ENCODE measurements at places on chromosomes 6 and 20.

GRCh38 chr6:13653296-13653695 is 38.2 kb downstream of the NOL7 start:
- no peak for DNase-seq

DNA sequence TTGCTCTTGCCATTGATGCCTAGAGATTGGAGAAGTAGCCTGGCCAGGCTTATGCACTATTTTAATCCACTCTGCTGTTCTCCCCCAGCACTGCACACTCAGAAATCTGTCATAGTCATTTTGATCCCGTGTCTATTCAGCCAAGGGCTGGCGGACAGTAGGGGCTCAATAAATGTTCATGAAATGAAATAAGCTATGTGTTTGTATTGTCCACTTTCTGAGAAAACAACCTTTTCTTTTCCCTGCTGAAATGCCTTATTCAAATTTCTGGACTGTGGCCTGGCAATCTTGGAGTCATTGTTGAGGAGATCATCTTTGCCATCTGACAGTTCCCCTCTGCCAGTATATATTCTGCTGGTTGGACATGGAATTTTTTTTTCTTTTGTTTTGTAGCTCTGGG is 550.4 kb upstream of the MAP3K7 start:
- DNase-seq, result no peak

DNA sequence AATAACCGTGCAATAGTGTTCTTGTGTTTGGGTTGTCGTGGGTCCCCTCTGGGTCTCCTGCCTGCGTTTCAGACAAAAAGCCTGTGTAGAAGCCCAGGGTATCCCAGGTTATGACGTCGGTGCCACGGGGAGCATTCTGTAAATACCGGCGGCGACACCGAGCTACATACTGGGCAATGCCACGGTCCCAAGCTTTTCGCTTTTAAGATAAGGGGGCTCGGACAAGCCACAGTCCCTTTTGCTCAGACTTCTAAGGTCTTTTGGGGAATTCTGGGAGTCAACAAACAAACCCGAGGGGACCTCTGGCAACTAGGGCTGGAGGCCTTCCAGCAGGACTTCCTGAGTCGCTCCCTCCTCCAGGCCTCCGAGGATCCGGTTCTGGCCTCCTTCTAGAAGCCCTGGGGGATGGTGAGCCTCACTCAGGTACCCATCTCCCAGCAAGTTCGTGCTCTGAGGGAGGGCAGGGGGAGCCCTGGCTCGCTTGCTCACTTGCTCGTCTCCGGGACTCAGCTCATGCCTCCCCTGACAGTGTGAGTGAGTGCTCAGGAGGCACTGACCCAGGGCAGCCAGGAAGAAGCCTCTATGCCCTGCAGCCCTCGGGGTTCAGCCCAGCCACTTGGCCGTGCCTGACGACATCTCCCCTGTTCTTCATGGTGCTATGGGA is 62.4 kb upstream of the MRPS10 start:
- DNase-seq, result no peak

DNA sequence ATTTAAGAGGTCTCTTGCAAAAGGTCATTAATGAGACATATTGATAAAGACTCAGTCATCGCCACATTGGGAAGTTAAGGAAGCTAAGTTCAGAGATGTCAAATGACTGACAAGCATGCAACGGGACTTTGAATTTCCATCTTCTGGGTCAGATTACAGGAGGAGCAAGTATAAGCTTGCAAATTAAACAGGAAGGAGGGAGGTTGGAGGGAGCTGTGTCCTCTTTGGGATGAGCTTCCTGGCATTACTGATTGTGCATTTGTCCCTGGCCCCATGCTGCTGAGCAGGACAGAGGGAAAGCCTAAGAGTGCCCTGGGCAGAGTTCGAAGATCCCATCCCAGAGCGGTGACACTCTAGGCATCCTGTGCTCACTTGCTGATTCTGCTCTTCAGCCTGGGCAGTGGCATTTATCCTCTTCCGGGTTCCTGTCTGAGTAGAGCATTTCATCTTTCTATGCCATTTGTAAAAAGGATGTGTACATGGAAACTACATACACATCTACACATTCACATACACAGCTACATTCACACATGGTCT is 40.5 kb downstream of the SLC22A1 start:
- no peak for DNase-seq

GRCh38 chr20:46060301-46060881 is 29.4 kb downstream of the NCOA5 start:
- no peak for DNase-seq

DNA sequence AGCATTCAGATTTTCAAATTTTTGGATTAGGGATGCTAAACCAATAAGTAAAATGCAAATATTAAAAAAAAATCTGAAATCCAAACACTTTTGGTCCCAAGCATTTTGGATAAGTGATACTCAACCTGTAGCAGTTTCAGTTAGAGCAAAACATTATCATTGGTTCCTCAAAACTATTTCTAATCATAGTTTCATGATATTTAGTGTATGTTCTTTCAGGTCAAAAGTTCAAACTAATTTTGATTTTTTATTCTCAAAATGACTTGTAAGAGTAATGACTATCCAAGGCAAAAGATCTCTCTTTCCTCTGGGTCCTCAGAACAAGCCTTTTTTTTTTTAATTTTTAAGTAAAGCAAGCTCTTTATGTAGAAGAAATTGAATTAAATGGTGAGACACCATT is 64.0 kb upstream of the TFB1M start:
- DNase-seq, result no peak

DNA sequence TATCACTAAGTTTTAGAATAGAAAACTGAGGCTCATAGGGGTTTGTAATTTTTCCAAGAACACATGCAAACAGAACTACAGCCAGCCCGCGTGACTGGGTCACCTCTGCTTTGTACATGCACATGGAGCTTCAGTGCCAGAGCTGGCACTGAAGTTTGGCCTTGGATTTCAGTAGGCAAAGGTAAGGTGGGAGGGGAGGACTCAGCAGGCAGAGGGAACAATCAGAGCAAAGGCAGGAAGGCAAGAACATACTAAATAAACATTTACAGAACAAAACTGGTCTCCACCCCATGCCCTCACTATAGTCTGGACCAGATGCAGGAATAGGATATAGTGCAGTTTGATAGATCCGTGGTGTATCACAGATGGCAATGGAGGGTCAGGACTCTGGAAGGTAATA is 13.6 kb upstream of the ABRACL start:
- DNase-seq, result no peak

GRCh38 chr20:20530428-20531151 is 162.7 kb downstream of the INSM1 start:
- no peak for DNase-seq

GRCh38 chr20:2748551-2749342 is 51.7 kb downstream of the CPXM1 start:
- DNase-seq, result no peak

DNA sequence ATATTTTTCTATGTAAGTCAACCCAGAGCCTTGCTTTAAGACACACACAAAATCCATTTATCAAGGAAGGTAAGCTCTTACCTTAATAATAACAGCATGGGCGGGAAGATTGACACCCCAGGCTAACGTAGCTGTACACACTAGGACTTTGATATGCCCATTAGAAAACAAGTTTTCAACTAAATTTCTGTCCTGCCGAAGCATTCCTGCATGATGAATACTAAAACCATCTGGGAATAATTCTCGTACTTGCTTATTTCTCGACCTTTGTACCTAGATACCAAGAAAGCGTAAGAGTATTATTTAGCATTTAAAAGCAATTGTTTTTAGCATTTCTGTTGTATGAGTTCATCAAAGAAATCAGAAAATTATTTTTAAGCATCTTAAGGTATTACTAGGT is 197.5 kb upstream of the SIM1 start:
- no peak for DNase-seq

- DNase-seq, result no peak
Measured at GRCh38 chr20:50580016-50580747, 70.0 kb downstream of the PTPN1 start.

GRCh38 chr6:10425975-10426780 is 11.3 kb upstream of the TFAP2A start:
- DNase-seq, result no peak

DNA sequence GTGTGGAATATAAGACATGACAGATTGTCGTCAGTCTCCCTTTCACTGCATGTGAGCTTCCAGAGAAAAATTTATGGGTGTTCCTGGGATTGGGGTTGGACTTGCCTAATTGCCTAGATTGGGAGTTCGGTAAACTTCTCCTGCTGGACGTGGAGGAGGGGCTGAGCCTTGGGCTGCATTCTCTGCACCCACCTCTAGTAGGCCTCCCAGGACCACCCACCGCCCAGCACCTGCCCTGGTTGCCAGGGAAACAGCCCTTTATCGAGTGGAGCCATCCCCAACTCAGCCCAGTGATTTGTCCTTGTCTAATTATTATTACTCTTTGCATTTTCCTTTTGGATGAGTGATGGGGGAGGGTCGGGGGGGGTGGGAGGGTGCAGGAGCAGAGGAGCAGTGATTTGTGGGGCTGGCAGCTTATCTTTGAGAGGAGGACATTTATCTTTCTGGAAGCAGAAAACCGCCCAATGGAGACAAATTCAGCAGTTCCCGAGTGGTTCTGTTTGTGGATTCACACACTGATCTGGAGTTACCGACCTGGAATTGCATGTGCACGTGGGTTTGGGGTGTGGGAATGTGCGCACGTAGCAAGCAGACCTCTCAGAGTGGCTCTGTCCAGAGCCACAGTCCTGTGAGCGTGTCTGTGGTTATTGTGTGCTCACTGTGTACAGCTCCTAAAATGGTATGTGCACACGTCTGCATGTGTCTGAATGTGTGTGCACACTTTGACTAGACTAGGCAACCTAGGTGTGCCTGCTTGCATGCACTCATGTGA is 104.5 kb downstream of the DHX35 start:
- DNase-seq, result no peak

DNA sequence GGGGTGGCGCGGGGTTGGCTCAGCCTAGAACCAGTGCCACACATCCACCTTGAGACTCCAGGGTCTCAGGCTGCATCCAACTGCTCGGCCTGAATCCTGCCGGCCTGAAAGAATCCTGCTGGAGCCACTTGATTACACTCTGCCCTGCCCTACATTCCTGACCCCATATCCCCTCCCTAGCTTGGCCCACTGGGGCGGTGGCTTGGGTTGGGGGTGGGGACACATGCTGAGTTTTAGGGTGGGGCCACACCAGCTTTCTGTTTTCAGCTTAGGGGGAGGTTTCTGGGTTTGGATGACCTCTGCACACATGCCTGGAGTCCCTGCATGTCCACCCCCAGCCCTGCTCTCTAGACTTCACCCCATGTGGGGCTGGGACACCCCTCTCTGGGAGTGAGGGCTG is 6.8 kb downstream of the ITPR3 start:
- DNase-seq, result no peak

- no peak for DNase-seq
Measured at GRCh38 chr6:49453221-49453620, 9.8 kb downstream of the MMUT start.

- DNase-seq, result no peak
Measured at GRCh38 chr6:167506443-167507301, 181.8 kb downstream of the TTLL2 start.

- no peak for DNase-seq
Measured at GRCh38 chr6:30741063-30741779, 1.3 kb downstream of the FLOT1 start.

- DNase-seq, result no peak
Measured at GRCh38 chr20:16158090-16158975, 414.9 kb downstream of the KIF16B start.

GRCh38 chr6:36034441-36034840 is 6.8 kb downstream of the MAPK14 start:
- DNase-seq, result no peak

- no peak for DNase-seq
Measured at GRCh38 chr6:78999737-79000136, 78.3 kb downstream of the PHIP start.

GRCh38 chr6:79993012-79993910 is 11.2 kb upstream of the TTK start:
- DNase-seq, result no peak

- DNase-seq, result no peak
Measured at GRCh38 chr6:27558028-27558724, 85.3 kb upstream of the ZNF184 start.

- no peak for DNase-seq
Measured at GRCh38 chr6:127684501-127684900, 107.5 kb downstream of the C6orf58 start.

- no peak for DNase-seq
Measured at GRCh38 chr6:112396221-112396620, 49.1 kb downstream of the RFPL4B start.

GRCh38 chr6:151299011-151299410 is 59.2 kb downstream of the AKAP12 start:
- DNase-seq, result no peak

All from fibroblast of skin of left biceps (primary cell).